Right atrium auricular region (tissue), 2 donors: ENCODE measurements at places on chromosomes 11 and 22.

DNA sequence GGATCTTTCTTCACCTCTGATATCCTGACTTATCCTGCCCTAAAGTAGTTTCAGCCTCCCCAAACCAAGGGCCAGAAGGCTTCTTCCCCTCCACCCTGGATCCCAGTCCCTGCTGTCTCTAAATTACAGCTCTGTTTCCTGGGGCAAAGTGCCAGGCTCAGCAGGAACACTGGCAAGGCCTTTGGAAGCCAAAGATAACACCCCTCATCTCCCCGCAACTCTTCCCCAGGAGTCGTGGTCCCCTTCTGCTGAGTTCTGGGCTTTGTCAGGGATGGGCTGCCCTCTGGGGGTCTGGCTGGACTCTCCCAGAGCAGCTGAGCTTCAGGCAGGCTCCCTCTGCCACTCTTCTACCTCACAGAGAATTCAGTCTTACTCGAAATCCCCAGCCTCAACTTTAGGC is 53.8 kb upstream of the AMPD3 start:
- DNase-seq, result peak; percentile 58

- DNase-seq, result no peak
These were observed 25.0 kb upstream of the SERPIND1 start for GRCh38 chr22:20748731-20749428.

- DNase-seq, result no peak
These were observed 17.9 kb downstream of the KCNE3 start for GRCh38 chr11:74449369-74449931.

DNA sequence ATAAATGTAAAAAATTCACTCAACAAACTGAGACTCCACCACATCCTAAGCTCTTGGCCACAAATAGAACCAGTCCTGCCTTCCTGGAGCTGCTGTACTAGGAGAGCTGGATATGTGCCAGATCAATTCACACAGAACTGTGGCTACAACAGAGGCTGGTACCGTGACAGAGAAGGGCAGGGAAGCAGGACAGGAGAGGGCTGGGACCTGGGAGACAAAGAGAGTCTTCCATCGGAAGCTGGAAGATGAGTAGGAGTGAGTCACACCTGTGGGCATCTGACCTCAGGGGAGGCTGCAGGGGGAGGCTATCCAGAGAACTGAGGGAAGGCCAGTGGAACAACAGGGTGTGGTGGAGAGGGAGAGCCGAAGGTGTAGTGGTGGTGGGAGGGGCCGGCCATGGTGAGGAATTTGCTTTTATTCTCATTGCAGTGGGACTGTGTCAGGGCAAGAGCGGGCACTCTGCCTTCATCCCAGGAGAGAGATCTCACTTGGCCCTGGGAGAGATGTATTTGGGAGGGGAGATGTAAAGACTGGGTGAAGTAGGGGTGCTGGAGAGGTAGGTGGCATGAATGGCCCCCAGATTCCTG is 1.9 kb upstream of the LTBP3 start:
- DNase-seq, result no peak

DNA sequence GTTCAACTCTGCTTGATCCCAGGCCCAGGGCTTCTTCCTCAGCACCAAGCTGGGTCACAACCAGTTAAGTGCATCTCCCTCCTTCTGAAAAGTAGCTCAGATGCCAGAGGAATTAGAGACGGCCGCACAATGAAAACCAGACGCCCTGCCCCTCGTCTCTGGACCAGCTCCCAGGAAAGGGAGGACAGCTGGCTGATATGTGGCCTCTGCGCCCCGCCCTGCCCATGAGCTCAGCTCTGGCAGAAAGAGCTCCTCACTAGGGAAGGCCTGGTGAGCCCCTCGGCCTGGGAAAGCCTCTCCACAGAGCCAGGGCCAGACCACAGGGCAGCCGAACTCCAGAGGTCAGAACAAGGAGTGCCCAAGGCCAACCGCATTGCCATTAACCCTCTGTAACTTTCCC is 18.1 kb upstream of the SCGB1A1 start:
- peak; percentile 87 for DNase-seq

- DNase-seq, result no peak
These were observed 7.2 kb downstream of the ELFN2 start for GRCh38 chr22:37419969-37420685.

- DNase-seq, result peak; percentile 40
These were observed 59.3 kb downstream of the CD82 start for GRCh38 chr11:44624761-44625221.

DNA sequence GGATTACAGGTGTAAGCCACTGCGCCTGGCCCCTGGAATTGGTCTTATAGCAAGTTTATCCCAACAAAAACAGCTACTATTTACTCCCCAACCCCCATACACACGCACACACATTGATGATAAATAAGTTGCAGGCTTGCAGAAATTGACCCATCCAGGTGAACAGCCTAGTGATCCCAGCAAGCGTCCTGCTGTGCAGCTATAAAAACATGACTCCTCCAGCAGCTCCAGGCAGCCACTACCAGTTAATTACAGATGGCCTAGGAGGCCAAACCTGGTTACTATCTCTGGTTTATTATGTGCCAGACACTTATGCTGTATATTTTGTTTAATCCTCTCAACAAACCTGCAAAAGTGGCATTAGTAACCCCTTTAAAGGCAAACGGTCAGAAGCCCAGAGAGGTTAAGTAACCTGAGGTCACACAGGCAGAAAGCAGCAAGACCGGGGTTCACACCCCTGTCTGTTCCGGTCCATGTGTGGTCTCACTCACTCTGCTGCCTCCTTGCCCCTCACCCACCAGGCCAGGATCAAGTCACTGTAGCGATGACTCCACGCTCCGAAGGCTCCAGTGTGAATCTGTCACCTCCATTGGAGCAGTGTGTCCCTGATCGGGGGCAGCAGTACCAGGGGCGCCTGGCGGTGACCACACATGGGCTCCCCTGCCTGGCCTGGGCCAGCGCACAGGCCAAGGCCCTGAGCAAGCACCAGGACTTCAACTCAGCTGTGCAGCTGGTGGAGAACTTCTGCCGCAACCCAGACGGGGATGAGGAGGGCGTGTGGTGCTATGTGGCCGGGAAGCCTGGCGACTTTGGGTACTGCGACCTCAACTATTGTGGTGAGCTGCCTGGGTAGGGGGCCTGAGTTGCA is 6.6 kb downstream of the F2 start:
- DNase-seq, result no peak

GRCh38 chr11:122270535-122270934 is 154.5 kb upstream of the BLID start:
- DNase-seq, result no peak

DNA sequence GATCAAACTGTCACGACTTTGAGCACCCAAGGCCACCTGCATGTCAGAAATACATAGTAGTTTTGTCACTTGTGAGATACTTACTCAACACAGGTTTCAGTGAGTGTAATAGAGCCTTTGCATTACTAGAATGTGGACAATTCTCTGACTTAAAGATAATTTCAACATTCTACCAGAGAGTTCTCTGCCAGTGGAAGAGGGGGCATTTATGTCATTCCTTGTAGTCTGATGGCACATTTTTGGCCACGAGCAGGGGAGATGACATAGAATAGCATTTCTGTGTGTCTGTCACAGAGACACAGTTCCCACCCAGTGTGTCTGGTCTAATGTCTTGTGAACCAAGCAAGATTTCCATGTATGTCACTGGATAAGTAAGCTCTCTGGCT is 112.5 kb downstream of the DBX1 start:
- no peak for DNase-seq

DNA sequence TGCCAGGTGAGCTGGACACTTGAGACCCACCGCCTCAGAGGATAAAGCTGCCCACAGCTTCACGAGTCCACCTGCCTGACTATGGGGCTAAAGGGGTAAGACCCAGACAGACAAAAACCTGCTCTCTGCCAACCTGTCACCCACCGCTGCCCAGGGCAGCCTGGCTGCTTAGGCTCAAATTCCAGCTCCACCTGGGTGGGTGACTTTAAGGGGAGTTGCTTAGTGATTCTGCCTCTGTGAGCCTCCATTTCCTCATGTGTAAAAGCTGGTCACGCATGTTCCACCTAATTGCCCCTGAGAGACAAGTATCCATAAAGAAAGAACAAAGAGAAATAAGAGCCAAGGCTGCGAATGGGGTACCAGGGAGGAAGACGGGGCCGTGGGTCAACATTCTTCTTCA is 3.7 kb upstream of the CASTOR1 start:
- DNase-seq, result no peak

DNA sequence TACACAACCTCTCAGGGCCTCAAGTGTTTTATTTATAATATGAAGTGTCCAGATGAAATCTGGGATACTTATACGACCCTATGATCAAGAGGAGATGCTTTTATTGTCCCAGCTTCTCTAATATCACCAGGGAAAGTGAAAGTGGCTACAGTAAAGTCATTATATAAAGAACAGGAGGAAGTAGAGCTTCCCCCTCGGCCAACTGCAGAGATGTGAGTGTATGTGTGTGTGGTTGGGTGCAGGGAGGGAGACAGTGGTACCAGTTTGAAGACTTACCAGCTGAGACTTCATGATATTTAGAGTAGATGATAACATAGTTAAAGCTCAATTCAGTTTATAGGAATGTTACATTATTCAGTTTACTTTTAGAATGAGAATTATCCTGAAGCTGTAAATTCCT is 373.6 kb upstream of the DDI1 start:
- DNase-seq, result no peak

DNA sequence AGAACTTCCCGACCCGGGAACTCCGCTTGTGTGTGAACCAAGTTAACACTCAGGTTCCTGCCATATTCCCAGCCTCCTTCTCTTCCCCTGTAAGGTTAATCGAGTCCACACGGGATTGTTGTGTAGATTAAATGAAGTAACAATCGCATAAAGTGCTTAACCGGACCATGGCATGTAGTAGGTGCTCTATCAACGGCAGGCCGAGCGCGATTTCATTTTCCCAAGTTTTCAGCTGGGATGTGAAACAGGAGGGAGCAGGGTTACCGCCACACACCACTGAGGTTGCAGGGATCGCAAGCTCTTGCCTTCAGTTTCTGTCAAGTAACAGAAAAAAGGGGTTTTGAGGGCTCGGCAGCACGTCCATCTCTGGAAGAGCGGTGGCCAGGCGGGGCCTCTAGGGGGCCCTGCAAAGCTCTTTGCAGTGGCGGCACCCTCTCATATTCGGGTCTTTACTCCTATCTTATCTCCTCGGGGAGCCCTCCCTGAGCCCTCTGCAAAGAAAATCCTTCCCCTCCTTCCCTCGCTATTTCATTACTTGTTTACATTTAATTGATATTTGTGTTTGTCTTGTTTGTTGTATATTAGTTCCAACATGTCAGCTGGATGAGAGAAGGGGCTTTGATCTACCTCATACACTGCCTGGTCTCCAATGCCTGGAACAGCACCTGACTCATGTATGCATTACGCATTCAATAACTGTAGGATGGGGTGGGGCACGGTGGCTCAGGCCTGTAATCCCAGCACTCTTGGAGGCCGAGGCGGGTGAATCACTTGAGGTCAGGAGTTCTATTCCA is 816 bp upstream of the PLEKHA7 start:
- no peak for DNase-seq

DNA sequence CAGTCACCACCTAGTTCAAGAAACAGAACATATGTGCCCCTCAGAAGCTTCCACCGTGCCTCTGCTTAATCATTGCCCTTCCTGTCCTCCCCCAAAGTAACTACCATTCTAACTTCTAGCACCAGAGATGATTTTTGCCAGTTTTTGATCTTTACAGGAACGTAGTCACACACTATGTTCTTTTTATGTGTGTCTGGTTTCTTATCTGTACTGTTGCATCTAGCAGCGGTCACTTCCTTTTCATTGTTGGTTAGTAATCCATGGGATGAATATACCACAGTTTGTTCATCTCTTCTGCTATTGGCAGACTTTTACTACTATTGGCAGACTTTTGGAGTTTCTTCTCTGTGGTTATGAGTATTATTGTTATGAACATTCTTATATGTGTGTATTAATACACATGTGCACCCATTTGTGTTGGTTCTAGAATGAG is 34.6 kb downstream of the SPECC1L start:
- DNase-seq, result no peak

DNA sequence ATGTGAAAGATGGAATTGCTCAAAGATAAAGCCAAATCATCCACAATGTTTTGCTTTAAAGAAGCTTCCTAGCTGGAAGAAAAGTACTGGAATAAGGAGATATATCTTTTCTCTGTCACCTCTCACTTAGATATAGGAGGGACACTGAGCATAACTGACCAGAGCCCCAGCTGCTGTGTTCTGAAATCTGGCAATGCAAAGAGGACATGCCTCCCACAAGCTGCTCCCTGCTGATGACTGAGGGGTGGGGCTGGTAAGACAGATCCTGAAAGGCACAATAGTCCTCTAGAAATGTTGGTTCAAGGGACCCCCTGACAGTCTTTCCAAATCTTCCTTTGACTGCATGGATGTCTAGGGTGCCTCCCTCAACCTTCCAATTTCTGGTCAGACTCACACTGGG is 67.0 kb downstream of the SC5D start:
- DNase-seq, result no peak

GRCh38 chr11:134696455-134696854 is 284.4 kb upstream of the B3GAT1 start:
- no peak for DNase-seq

DNA sequence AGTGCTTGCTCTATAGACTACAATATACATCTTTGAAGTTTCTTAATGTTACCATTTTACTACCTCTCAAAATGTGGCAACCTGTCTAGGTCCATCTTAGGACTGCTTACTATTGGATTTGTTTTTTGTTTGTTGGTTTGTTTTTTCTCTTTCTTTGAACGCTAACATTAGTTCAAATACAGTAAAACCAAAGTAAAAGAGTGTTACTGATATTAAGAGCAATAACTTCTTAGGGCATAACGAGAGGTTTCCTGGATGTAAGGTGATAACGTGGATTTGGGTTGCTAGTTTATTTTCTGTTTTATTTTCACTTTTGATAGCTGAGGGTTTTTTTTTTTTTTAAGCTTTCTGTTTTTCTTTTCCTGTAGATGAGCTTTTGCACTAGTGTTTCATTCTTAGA is 43.6 kb downstream of the TMEM135 start:
- no peak for DNase-seq

DNA sequence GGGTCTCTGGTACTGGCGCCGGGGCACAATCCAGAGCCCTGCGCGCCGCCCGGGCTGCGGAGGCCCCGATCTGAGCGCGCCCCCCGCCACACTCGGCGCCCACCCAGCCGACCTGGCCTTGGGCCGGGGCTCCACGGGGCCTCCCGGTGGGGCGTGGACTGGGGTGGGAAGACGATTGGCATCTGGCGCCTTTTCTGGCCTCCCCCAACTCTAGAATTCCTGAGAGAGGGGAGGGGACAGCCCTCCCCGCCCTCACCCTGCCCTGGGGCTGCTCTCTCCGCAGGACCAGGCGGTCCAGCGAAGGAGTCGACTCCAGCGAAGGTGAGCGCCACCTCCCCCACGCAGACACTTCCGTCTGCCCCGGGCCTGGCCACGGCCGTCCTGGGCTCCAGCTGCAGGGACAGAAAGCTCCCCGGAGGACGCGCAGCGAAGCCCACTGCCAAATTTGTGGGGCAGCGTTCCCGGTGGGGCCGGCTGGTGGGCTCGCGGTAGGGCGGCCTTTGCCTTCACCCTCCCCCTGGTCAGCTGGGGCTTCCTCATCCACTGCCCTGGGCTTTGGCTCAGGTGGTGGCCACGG is 593 bp downstream of the SSH3 start:
- DNase-seq, result no peak

- no peak for DNase-seq
These were observed 67.7 kb downstream of the TMPRSS5 start for GRCh38 chr11:113638376-113638775.

- DNase-seq, result no peak
These were observed 49.7 kb downstream of the DNHD1 start for GRCh38 chr11:6546735-6547134.
